ENCODE measurements at places on chromosomes 16 and 17.
A peak's percentile ranks its signal among the peaks of the same experiment; 100 is the strongest.

- DNase-seq: no peak
Measured at GRCh38 chr16:88722784-88723506, 16.6 kb downstream of the CTU2 start.

- DNase-seq: peak; percentile 89
Measured at GRCh38 chr17:45307290-45308015, 9.4 kb downstream of the MAP3K14 start.

- DNase-seq: peak; percentile 4
Measured at GRCh38 chr16:8852534-8852933, 16.3 kb downstream of the CARHSP1 start.

- peak; percentile 29 for DNase-seq
Measured at GRCh38 chr16:79725051-79725450, 124.5 kb upstream of the MAF start.

DNA sequence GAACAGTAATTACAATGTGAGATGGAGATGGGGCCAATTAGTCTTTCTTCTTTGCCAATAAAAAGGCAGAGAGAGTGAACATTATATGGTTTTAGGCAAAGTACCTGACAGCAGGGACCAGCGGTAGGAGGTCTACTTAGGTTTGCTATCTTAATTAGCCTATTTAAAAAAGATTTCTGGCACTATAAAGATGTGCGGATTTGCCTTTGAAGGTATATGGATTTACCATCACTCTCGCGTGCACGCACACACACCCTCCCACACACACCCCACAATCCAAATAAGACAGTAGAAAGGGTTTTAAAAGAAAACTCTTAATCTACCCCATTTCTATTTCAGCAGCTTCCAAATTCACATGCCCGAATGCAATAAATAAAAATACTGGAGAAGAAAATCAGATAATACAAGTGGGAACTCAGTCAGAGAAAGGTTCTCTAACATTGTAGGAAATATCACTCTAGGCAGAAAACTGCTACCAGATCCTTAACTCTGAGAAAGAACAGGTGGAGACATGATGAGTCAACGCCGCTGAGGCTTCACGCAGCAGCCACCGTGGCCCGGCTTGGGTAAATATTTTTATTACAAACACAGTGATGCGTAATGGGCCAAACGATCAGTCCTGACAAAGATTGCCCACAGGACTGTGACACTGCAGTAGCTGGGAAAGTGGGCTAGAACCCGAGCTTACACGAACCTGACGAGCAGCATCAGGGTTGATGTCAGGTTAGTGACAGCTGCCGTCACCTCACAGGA lies 66.6 kb upstream of the AXIN2 start:
- DNase-seq: peak; percentile 71

GRCh38 chr17:50557630-50558029 lies 2.9 kb upstream of the CACNA1G start:
- DNase-seq: no peak

- no peak for DNase-seq
Measured at GRCh38 chr16:48157794-48158193, 2.0 kb upstream of the ABCC12 start.

DNA sequence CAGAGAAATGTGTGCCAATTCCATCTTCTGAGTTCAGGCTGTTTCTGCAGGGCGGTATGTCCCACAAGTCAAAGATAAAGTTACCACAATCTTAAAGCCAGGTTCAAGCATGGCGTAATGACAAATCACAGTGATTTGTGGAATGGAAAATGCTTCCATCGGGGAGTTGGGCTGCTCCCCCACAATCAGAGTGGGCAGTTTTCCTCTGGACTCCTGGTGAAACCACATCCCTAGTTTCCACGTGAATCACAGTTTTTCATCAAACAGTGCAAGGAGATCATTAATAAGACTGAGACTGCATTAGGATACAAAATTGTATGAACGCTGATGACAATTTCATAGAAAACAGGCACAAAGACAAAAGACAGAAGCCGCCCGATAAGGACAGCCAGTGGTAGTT lies 3.6 kb downstream of the LITAF start:
- DNase-seq: peak; percentile 87
